ENCODE measurements at places on chromosomes 16 and 17.

GRCh38 chr17:46152423-46152822, 40.8 kb downstream of the KANSL1 start:
- DNase-seq, result no peak

DNA sequence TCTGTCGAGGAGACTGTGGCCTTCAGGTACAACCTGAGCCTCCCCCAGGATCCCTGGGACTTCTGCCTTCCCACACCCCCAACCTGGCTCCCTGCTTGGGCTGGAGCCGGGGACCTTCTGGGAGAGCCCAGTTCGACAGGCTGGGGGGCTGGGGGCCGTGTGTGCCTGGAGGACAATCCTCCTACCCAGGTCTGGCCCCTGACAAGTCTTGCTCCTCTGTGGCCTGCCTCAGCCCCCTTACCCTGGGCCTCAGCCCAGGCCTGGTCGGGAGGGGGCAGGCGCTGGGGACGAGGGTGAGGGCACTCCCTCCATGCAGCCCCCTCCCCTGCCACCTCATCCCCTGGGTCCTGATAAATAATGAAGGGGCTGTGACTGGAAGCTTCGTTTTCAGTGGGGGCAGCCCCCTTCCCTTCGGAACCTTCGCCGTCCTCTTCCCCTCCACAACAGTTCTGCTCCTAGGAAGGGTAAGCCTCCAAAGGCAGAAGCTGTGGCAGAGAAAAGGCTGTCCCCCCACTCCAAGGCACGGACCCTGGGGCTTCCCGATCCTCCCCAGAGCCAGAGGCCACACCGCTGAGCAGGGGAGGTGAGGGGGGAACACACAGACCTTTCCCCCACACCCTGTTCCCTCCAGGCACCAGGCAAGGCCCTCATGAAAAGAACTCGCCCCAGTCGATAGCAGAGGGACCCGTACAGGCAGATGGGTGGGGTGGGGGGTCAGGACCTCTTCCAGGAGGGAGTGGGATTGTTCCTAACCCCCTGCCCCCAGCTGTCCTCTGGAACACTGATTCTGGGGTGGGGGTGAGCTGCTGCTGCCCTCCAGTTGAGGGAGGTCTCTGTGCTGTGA, 5.0 kb upstream of the BAHCC1 start:
- DNase-seq, result no peak

- DNase-seq, result peak; percentile 40
Observed at GRCh38 chr16:31265329-31266245, 5.8 kb downstream of the ITGAM start.

DNA sequence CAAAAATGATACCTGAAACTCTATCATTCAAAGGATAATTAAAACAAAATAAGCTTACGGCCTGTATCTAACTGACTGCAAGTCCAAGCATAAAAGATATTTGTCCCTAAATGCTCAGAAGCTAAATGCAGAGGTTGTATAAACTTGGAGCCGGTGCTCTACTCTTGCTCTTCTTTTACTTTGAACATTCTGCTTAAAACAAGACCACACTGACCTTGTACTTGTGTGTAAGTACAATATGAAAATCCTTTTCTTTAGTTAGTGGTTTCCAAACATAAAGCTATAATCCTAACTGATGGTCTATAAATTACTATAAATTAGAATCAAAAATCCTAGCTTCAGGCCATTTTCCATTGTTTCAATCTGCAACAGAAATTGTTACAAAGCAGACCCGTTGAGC, 74.6 kb downstream of the SPAG9 start:
- no peak for DNase-seq

DNA sequence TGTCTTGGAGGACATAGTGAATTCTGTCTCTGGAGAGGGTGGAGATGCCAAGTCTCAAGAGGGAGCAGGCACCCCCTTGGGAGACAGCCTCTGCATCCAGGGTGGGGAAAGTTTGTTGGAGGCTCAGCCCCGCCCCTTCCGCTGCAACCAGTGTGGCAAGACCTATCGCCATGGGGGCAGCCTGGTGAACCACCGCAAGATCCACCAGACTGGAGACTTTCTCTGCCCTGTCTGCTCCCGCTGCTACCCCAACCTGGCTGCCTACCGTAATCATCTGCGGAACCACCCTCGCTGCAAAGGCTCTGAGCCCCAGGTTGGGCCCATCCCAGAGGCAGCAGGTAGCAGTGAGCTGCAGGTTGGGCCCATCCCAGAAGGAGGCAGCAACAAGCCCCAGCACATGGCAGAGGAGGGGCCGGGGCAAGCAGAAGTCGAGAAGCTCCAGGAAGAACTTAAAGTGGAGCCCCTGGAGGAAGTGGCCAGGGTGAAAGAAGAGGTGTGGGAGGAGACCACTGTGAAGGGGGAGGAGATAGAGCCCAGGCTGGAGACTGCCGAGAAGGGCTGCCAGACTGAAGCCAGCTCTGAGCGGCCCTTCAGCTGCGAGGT, 5.2 kb downstream of the ZNF646 start:
- DNase-seq, result no peak

DNA sequence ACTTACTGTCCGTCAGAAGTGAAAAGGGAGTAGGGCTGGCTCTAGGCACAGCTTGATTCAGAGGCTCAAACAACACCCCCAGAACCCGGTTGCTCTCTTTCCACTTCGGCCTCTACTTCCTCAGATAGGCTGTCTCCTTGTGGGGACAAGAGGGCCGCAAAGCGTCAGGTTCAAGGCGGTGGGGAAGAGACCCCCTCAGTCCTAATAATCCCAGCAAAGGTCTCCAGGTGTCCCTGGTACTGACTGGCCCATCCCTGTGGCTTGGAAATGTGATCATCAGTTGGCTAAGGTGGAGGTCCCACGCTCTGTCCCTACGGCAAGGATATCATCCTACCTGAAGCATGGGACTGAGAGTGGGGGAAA, 26.0 kb downstream of the NGFR start:
- DNase-seq, result no peak

GRCh38 chr16:29845656-29846055, 17.4 kb downstream of the CDIPT start:
- no peak for DNase-seq

GRCh38 chr16:70437017-70437581, 1.8 kb downstream of the ST3GAL2 start:
- DNase-seq, result no peak

DNA sequence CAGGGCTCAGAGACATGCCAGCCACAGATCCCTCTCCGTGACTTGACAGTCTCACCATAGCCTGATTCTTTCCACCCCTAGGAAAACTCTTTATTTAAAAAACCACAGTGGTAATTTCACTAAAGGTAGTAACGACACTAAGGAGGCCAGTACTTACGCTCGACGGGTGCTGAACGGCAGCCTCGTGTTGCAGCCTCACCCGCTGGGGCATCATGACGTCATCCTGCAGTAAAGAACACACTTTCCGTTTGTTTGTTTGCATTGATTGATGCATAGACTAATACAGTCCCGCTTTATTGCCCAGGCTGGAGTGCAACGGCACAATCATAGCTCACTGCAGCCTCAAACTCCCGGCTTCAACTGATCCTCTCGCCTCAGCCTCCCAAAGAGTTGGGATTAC, 65.1 kb upstream of the METRNL start:
- no peak for DNase-seq
